ENCODE measurements at places on chromosomes 3 and 15. TPM values are rescaled to one million over a fixed set of nuclear protein-coding genes. Genes with fewer than 3 reads are reported as not detected.

DNA sequence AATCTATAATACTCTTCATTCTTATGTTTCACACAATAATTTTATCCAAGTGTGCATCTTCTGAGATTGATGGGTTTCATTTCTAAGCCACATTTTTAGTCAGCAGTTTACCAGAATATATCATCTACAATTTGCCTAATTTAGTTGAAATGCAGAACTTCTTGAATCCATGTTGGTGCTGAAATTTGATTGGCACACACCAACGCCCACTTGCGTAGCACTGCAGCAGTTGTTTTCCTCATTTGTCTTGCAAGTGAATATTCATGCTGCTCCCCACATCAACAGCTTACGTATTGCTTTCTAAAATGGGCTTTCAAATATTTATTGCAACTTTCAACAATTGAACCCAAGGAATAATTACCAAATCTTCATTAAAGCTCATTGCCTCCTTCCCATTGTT is 87.8 kb upstream of the CTDSPL start:
- no peaks in the 10 kb centered on the region for H3K4me1 ChIP-seq
- H3K27me3 ChIP-seq: no peaks in the 10 kb centered on the region
- H3K36me3 ChIP-seq: no peaks in the 10 kb centered on the region
- no peak for DNase-seq

Gene EIF3J
- total RNA-seq: 88.3 TPM

DNA sequence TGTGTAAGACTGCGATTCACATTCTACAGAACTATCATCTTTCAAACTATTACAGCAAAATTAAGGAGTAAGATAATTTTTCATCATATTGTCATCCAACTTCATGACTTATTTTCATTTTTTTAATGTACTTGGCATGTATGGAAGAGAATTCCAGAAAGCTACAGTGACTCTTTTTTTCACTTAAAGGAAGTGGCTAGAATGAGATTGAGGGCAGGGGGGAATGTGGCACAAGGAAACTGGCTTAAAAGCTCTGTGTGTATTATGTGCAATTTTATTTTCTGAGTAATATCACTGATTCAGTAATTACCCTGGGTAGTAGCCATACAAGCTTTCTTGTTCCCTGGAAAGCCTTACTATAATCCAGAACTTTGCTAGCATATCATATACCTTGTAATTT is 94.6 kb downstream of the FILIP1L start:
- H3K4me1 ChIP-seq: no peaks in the 10 kb centered on the region
- no peak overlapping the region for H3K4me3 ChIP-seq
- no peaks in the 10 kb centered on the region for H3K27me3 ChIP-seq
- H3K36me3 ChIP-seq: no peaks in the 10 kb centered on the region
- no peak overlapping the region for H3K27ac ChIP-seq
- no peak for DNase-seq

Gene CAPN3
- 9.1 TPM for total RNA-seq

Gene TRA2B
- total RNA-seq: 117 TPM

Gene SCN11A
- not detected for total RNA-seq

Gene KCNAB1
- 1.1 TPM for total RNA-seq

GRCh38 chr15:77418966-77419835 is 703 bp downstream of the PEAK1 start:
- peak overlapping the region; percentile 96 for H3K27ac ChIP-seq
- peak overlapping the region; percentile 87 for H3K4me3 ChIP-seq
- H3K36me3 ChIP-seq: no peaks in the 10 kb centered on the region
- peaks cover 44% of the 10 kb centered on the region for H3K4me1 ChIP-seq
- peak; percentile 52 for DNase-seq

DNA sequence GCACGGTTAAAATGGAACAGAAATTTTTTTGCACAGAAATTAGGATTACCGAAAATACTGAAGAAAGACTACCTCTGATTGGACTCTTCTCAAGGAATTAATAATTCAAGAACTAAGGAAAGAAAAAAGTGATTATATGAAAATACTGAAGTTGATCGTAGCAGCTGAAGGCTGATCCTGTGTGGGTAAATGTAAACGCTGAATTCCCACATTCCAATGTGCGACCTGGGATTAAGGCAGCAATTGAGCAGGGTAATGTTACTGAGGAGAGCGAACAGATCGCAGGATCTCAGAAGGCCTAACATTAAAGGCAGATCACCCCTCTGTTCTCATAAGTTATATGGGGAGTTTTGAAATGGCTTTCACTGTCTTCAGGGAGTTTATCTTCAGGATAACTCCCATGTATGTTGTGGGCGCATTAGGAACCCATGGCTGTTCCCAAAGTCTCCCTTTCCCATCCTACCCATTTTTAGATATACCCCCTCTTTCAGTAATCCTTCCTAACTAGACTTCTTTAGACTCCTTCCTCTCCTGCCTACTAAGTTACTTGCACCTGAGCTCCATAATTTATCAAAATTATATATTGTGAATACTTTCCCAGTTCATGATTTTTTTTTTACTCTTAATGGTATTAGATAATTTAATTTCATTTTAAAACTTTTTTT is 1.0 kb upstream of the UBL7 start:
- H3K4me1 ChIP-seq: no peaks in the 10 kb centered on the region
- H3K27ac ChIP-seq: no peak overlapping the region
- no peak for DNase-seq
- H3K4me3 ChIP-seq: peak overlapping the region; percentile 92

DNA sequence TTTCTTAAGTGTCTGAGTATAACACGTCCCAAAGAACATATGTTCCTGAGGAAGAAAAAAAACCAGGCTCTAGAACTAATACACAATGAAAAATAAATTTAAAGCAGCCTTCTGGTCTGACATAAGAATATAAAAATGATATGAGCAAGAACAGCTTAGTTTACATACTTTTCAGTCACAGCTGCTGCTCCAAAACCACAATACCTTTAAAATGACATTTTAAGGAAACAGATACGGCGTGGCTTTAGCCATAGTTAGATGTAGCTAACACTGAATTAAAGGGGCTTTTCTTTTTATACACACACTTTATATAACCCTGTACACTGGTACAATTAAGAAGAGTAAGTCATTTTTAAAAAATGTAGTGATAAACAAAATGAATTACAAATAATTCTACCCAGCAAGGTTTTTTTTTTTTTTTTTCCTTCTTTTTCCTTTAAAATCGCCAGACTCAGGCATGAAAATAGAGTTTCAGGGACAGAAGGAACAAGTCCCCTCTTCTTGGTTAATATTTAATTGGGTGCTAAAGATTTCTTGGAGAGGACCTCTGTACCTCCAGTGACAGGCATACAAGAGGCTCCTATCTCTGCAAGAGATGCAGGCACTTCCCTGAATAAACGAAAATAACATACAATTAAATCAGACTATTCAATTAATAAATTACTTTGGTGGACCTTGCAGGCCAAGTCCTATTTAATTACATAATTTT is 265.6 kb downstream of the FOXP1 start:
- H3K4me3 ChIP-seq: no peak overlapping the region
- H3K36me3 ChIP-seq: no peaks in the 10 kb centered on the region
- H3K27me3 ChIP-seq: no peaks in the 10 kb centered on the region
- H3K4me1 ChIP-seq: peaks cover 32% of the 10 kb centered on the region

- no peak overlapping the region for H3K4me3 ChIP-seq
- H3K27me3 ChIP-seq: no peaks in the 10 kb centered on the region
- no peaks in the 10 kb centered on the region for H3K36me3 ChIP-seq
Measured at GRCh38 chr3:107962946-107963345, 127.9 kb downstream of the CD47 start.

Gene DNAH12
- total RNA-seq: not detected

Gene ISLR2
- 0.66 TPM for total RNA-seq

Gene CADPS
- 29.7 TPM for total RNA-seq

Gene TRAK1
- total RNA-seq: 283 TPM

GRCh38 chr3:108412121-108412750 is 98.2 kb downstream of the MYH15 start:
- H3K27me3 ChIP-seq: no peaks in the 10 kb centered on the region
- no peaks in the 10 kb centered on the region for H3K4me1 ChIP-seq
- H3K27ac ChIP-seq: no peak overlapping the region
- H3K36me3 ChIP-seq: no peaks in the 10 kb centered on the region

- no peaks in the 10 kb centered on the region for H3K36me3 ChIP-seq
- no peak overlapping the region for H3K27ac ChIP-seq
- no peaks in the 10 kb centered on the region for H3K4me1 ChIP-seq
- H3K27me3 ChIP-seq: no peaks in the 10 kb centered on the region
Measured at GRCh38 chr15:59396211-59396610, 23.5 kb upstream of the MYO1E start.

DNA sequence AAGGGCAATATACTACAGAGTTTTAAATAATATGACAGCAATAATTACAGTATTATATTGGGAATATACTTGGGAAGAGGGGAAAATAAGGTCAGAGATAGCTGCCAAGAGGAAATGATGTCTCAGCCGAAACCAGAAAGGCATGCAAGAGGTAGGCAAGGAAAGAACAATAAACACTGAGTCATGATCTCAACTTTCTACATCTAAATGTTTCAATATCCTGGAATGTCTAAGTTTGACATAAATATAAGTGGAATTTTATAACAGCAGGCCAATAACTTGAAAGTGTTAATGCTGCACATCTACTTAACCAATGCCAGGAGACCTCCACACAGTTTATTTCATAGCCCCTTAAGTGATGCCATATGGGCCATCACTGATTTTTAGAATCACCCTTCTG is 99.8 kb upstream of the CPNE4 start:
- no peak for DNase-seq
- H3K36me3 ChIP-seq: no peaks in the 10 kb centered on the region
- no peak overlapping the region for H3K4me3 ChIP-seq
- no peak overlapping the region for H3K27ac ChIP-seq
- no peaks in the 10 kb centered on the region for H3K27me3 ChIP-seq

Gene SLC15A2
- total RNA-seq: 0.76 TPM

DNA sequence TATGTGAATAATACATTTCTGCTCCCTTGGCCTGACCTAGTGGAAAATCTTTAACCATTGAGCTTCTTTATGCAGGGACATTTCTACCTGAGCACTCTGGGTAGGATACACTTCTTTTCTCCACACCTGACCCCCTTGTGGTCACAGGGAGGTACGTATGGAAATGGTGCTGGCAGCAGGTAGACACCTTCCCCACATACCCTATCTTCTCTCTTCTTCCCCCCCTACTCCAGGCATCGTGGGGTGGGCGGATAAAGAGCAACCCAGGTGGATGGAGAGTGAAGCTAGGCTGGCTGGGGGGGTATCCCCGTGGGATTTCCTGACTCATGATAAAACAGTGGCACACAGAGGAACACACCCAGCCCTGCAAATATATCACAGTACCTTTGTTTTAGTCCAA is 312.1 kb downstream of the ARRDC4 start:
- no peaks in the 10 kb centered on the region for H3K27me3 ChIP-seq
- no peak for DNase-seq
- no peak overlapping the region for H3K27ac ChIP-seq

DNA sequence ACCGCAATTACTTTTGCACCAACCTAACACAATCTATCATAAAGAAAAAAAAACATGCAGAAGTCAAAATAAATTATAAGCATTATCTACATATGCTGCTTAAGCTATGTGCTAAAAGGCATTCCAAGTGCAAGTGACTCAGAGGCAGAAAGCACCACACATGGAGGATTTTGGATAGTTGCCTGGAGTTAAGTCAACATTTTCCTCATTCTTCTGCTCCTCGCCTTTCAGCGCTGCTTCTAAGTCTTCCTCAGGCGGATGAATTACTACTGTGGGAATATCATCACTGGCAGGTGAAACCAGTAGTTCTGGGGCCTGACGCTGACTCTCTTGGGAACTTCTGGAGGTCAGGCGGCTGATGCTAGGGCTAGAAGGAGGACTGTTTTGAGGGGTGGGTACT is 53.1 kb downstream of the SLC4A7 start:
- peaks cover 1% of the 10 kb centered on the region for H3K36me3 ChIP-seq
- no peak overlapping the region for H3K4me3 ChIP-seq
- no peak for DNase-seq
- H3K27me3 ChIP-seq: no peaks in the 10 kb centered on the region

Gene NME9
- total RNA-seq: not detected

- no peaks in the 10 kb centered on the region for H3K27me3 ChIP-seq
- H3K4me1 ChIP-seq: no peaks in the 10 kb centered on the region
- no peak overlapping the region for H3K4me3 ChIP-seq
- no peak overlapping the region for H3K27ac ChIP-seq
- no peaks in the 10 kb centered on the region for H3K36me3 ChIP-seq
- no peak for DNase-seq
Measured at GRCh38 chr3:87361271-87361670, 84.9 kb upstream of the POU1F1 start.
